ENCODE measurements at places on chromosomes 12 and 14.

DNA sequence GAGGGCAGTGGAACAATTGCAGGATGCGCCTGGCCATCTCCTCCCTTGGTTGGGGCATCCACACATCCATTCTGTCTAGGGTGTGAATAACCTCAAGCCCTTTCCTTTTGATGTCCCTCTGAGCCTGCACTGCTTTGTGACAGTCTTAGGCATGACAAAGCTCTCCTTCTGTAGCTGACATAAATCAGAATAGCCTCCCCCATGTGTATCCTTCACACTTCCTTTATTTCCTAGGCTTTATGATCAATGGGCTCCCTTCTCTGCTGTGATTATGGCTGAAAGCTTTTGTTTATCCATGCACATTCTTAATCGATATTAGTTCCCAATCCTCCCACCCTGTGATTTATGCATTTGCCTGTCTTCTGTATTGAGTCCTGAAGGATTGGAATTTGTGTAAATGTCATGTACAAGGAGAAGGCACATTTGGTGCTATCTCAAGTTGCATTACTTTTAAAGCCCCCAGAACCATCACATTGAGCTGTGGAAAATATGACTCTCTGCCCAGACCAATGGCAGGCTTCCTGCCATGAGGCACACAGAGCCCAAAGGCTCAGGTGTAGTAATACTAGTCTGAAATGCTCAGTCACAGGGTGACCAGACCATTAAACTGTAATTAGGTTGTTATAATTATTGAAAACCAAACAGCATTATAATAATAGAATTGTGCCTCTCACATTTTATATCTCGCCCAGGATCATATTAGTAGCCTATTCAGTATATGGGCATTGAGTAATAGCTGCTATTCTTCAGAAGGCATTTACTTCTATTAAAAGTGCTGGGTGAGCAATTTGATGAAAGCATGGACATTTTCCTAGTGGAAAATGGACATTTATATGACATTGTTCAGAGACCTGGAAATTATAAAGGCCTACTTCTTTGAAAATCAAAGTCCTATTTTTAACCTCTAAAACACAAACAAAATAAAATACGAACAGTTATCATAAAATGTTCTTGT lies 14.0 kb downstream of the EMP1 start:
- DNase-seq = no peak

GRCh38 chr14:96961895-96962294 lies 164.7 kb downstream of the VRK1 start:
- DNase-seq = no peak

DNA sequence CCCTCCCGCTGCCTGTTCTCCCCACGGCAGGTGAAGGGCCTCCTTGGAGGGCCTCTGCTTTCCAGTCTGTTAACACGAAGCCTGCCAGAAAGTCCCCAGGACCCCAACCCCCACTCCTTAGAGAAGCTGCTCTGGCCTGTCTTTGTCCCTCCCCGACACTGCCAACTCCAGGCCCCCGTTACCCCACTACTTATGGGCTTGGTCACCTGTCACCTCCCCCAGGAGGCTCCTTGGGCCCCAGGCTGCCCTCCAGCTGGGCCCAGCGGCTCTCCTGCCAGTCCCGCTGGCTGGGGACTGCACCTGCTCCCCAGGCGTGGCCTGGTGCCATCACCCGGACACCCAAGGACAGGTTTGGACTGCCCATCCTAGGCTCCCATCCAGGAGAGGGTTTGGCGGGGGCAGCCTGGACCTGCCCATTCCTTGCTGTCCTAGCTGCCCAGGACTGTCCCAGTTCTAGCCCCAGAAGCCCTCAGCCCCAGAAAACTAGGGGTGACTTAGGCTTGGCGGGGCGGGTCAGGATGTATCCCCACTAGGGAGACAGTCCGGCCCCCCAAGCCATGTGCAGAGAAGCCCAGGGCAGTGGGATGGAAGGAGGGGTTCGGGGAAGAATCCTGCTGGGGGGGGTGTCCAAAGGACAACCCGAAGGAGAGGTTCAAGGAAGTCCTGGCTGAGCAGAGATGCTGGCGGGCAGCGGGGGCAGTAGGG lies 155.7 kb upstream of the C14orf180 start:
- DNase-seq = no peak

DNA sequence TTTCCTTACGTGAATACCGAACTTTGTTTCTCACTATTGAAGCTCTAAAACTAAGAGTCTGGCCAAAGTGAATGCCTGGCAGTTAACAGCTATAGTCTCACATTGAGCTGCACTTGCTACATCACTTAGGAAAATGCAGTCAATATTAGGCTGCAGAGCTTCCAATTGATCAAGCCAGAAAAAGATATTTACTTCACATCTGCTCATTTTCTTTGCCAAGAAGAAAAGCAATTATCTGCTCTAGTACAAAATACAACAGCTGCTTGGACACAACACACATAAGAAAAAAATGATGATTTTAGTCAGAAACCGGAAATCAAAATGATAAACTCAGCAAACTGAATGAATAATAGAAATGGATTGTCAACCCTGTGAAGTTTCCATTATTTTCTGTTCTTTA lies 45.4 kb downstream of the TMTC1 start:
- DNase-seq = no peak
